ENCODE measurements at places on chromosomes 6 and 20.

- peak; percentile 90 for DNase-seq
Observed at GRCh38 chr20:10540636-10541493, 105.8 kb downstream of the SLX4IP start.

- no peak for DNase-seq
Observed at GRCh38 chr20:21240394-21240793, 62.7 kb upstream of the XRN2 start.

GRCh38 chr6:24910331-24910960, 25.3 kb downstream of the RIPOR2 start:
- peak; percentile 16 for DNase-seq

- no peak for DNase-seq
Observed at GRCh38 chr20:24477831-24478547, 8.6 kb downstream of the SYNDIG1 start.

Measured in mammary epithelial cell (primary cell).